Activated CD8-positive, alpha-beta T cell treated with anti-CD3 and anti-CD28 coated beads, Interleukin-2, amount 10 ng/mL, durations not matched to agents 7 days and 5 days (primary cell): ENCODE measurements at places on chromosomes 2 and 18. TPM values are rescaled to one million over a fixed set of nuclear protein-coding genes. Genes with fewer than 3 reads are reported as not detected.

Gene MTHFD2
- total RNA-seq = 162 TPM

Gene C2orf72
- total RNA-seq = 0.16 TPM

Gene CHRNG
- not detected for total RNA-seq

Gene GPC1
- total RNA-seq = 5.7 TPM

Gene POLR1B
- total RNA-seq = 34.3 TPM

Gene SAP130
- 37.8 TPM for total RNA-seq

DNA sequence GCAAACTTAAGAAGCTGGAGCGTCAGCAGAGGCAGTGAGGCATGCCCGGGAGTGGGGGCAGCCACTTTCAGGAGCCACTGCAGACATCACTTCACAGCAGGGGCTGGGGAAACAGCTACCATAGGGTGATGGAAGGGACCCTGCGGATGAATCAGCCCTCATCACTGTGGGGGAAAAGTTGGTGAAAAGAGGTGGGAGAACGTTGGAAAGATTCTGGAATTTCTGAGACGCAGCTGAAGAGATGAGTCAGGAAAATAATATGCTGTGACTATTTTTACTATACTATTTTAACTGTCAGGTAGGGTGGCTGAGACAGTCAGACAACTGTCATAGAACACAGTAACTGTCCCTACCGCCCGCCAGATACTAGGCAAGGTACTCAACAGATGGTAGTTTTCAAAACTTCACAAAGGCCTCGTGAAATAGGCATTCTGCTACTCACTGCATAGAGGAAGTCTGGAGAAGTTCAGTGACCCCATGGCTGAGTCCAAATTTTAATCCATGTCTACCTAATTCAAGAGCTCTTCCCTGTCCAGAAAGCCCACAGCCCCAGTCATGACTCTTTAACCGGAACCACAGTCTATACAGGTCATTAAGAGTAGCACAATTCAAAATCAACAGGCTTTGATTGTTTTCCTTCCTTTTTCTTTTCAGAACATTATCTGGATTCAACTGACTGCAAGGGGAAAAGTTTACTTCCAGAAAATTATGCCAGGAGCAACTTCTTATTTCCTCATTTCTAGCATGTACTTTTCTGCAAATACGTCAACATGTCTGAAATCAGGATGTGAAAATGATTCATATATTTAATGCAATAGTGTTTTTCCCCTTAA lies 39.3 kb upstream of the EPB41L3 start:
- H3K27ac ChIP-seq = no peak overlapping the region
- H3K36me3 ChIP-seq = no peaks in the 10 kb centered on the region
- H3K4me1 ChIP-seq = no peaks in the 10 kb centered on the region
- H3K4me3 ChIP-seq = no peak overlapping the region

- H3K27me3 ChIP-seq = peaks cover 4% of the 10 kb centered on the region
- DNase-seq = no peak
- no peak overlapping the region for H3K27ac ChIP-seq
Measured at GRCh38 chr18:21389903-21390302, 147.9 kb downstream of the GREB1L start.

DNA sequence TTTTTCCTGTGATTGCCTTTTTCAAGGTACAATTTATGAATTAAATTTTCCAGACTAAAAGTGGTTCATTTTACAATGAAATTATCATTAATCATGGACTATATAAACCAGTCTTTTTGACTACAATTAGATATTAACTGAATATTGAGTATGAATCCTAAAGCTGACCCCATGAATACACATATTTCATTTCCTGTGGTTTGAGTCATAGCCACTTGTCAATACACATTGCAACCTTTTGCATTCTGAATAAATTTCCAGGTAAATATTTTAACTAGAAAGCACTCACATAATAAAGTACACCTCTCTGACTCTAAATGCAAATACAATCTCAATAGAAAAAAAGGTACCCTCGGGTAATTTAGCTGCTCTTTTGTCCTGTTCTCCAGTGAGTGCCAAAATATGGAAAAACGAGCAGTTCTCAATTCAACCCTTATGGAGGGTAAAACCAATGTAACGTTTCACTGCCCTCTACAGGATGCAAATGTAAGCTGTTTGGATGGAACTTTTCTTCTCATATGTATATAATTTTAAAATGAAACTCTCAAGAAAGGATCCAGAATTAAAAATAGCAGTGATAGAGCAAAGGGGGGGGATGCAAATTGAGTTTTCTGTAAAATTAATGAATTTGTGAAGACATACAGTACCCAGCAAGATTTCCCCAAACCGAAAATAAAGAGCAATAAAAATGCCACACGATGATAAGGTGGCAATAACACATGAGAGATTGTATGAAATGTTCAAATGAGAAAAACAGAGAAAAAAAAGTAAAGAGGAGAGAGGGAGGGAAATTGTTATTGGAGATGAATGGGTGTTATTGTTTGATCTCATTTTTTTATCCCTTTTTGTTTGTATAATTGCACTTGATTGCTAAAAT lies 1795.7 kb upstream of the PIK3C3 start:
- no peaks in the 10 kb centered on the region for H3K27me3 ChIP-seq
- DNase-seq = no peak
- H3K4me3 ChIP-seq = no peak overlapping the region
- H3K27ac ChIP-seq = no peak overlapping the region
- H3K36me3 ChIP-seq = no peaks in the 10 kb centered on the region

DNA sequence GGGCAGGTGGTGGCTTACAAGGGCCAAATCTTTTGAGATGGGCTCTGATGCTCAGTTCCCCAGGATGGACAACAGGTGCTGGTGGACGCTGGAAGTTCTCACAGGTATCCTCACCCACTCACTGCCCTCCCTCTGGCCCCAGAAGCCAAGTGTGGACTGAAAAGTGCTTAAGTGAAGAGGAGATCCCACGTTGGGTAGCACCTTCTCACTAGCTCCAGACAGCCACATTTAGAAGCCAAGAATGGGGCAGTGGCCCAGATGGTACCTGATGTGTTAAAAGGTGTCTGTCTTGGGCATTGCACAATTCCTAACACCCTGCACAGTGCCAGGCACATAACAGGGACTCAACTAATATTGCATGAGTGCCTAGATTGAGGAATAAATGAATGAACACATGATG lies 115.3 kb upstream of the TEX51 start:
- DNase-seq = no peak
- H3K4me1 ChIP-seq = no peaks in the 10 kb centered on the region
- H3K27ac ChIP-seq = no peak overlapping the region
- no peaks in the 10 kb centered on the region for H3K36me3 ChIP-seq

GRCh38 chr2:221064880-221065279 lies 507.2 kb downstream of the EPHA4 start:
- no peak overlapping the region for H3K27ac ChIP-seq
- no peak for DNase-seq
- H3K4me3 ChIP-seq = no peak overlapping the region
- no peaks in the 10 kb centered on the region for H3K4me1 ChIP-seq
- H3K27me3 ChIP-seq = no peaks in the 10 kb centered on the region
- H3K36me3 ChIP-seq = no peaks in the 10 kb centered on the region

DNA sequence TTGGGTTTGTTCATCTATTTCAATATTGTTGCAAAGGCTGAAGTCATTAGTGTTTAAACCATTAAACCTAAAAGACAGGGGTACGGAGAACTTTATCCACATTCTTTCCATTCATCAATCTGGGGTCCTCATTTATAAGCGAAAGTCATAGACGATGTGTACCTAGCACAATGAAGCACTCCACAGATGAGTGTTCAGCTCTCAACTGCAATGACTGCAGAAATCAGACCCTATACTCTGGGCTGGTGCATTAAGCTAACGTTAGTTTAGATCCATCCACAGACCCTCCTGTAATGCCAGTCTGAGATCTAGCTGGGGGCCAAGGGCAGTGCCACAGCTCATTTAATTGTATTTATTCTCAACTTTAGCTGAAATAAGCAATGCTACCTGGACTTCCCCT lies 155.2 kb downstream of the AFF3 start:
- H3K27me3 ChIP-seq = peaks cover 3% of the 10 kb centered on the region
- no peak for DNase-seq
- no peaks in the 10 kb centered on the region for H3K4me1 ChIP-seq
- H3K4me3 ChIP-seq = no peak overlapping the region

DNA sequence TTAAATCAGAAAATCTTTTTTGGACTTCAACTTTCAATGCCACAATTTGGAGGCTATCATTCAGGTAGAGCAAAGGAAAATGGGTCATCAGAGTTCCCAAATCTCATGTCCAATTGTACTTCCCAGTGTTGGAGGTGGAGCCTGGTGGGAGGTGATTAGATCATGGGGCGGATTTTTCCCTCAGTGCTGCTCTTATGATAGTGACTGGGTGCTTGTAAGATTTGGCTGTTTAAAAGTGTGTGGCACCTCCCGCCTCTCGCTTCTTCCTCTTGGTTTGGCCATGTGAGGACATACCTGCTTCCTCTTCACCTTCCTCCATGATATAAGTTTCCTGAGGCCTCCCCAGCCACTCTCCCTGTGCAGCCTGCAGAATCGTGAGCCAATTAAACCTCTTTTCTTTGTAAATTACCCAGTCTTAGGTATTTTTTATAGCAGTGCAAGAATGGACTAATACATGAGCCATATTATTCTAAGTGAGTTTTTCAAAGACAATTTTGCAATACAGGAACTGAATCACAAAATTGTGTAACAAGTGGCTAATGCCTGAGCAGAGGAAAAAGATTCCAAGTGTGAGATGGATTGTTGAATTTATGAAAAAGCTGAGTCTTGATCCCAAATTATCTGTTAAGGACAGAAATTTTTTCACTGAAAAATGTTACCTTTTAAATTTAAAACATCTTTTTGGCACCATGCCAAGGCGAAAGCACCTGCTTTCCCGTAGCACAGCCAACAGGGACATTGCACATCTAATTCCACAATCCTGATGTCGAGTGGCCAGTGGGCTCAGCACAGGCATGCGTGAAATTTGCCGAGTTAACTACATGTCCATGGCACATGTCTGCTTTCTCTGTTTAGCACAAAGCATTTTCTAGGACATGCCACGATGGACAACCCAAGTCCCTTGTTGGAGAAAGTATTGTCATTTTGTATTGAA lies 150.9 kb downstream of the COL6A3 start:
- no peak for DNase-seq
- no peaks in the 10 kb centered on the region for H3K36me3 ChIP-seq
- H3K27ac ChIP-seq = no peak overlapping the region
- H3K27me3 ChIP-seq = peaks cover 7% of the 10 kb centered on the region
- H3K4me1 ChIP-seq = no peaks in the 10 kb centered on the region

DNA sequence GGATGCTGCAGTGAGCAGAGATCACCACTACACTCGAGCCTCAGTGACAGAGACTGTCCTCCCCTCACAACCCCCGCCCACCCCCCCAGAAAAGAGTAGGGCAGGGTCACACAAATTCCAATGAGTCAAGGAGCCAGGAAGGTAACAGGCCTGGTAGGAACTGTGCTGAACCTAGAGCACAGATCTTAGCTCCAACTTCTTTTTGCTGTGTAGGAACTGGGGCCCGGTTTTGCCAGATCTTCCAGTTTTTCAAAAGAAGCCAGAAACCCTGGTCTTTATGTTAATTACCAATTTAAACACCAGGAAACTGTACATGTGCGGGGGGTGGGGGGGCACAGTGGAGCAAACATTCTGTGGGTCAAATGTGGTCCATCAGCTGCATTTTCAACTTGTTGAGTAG lies 71.0 kb downstream of the PRPF40A start:
- no peak for DNase-seq
- no peaks in the 10 kb centered on the region for H3K36me3 ChIP-seq
- H3K27ac ChIP-seq = no peak overlapping the region
- no peaks in the 10 kb centered on the region for H3K4me1 ChIP-seq

DNA sequence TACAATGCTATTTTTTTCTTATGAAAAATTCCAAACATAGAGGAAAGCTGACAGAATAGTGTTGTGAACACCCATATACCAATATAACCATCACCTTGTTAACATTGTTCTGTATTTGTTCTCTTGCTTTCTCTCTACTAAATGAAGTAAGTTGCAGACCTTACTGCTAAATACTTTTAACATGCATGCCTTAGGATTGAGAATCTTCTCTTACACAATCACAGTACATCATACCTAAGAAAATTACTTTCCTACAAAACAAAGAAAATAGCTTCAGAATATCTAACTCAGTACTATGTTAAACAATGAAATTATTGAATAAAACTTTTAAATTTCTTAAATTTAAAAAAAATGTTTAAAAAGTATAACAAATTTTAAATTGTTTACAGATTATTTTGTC lies 136.5 kb downstream of the UBR3 start:
- H3K4me3 ChIP-seq = no peak overlapping the region
- H3K4me1 ChIP-seq = no peaks in the 10 kb centered on the region
- no peaks in the 10 kb centered on the region for H3K27me3 ChIP-seq
- peaks cover 18% of the 10 kb centered on the region for H3K36me3 ChIP-seq

- H3K27ac ChIP-seq = no peak overlapping the region
- no peaks in the 10 kb centered on the region for H3K27me3 ChIP-seq
- DNase-seq = no peak
- no peaks in the 10 kb centered on the region for H3K36me3 ChIP-seq
- no peaks in the 10 kb centered on the region for H3K4me1 ChIP-seq
Measured at GRCh38 chr2:42999391-42999841, 207.0 kb upstream of the HAAO start.

- no peak overlapping the region for H3K4me3 ChIP-seq
- H3K27ac ChIP-seq = no peak overlapping the region
- H3K27me3 ChIP-seq = peaks cover 2% of the 10 kb centered on the region
- peaks cover 17% of the 10 kb centered on the region for H3K36me3 ChIP-seq
- DNase-seq = no peak
- peaks cover 2% of the 10 kb centered on the region for H3K4me1 ChIP-seq
Measured at GRCh38 chr2:33488178-33488690, 11.8 kb downstream of the RASGRP3 start.

- no peak overlapping the region for H3K4me3 ChIP-seq
- H3K27ac ChIP-seq = no peak overlapping the region
- H3K36me3 ChIP-seq = no peaks in the 10 kb centered on the region
- no peaks in the 10 kb centered on the region for H3K27me3 ChIP-seq
- DNase-seq = no peak
- H3K4me1 ChIP-seq = no peaks in the 10 kb centered on the region
Measured at GRCh38 chr2:34371711-34372110, 772.6 kb upstream of the FAM98A start.

GRCh38 chr2:69436596-69436937 lies 668 bp downstream of the NFU1 start:
- peak overlapping the region; percentile 96 for H3K4me3 ChIP-seq
- H3K4me1 ChIP-seq = peaks cover 39% of the 10 kb centered on the region
- peak overlapping the region; percentile 97 for H3K27ac ChIP-seq
- H3K27me3 ChIP-seq = no peaks in the 10 kb centered on the region
- peak; percentile 23 for DNase-seq
